GM20000 (cell line): ENCODE measurements at places on chromosomes 1 and 21.

GRCh38 chr1:160607011-160607671 is 27.8 kb upstream of the CD84 start:
- peak; percentile 65 for DNase-seq

DNA sequence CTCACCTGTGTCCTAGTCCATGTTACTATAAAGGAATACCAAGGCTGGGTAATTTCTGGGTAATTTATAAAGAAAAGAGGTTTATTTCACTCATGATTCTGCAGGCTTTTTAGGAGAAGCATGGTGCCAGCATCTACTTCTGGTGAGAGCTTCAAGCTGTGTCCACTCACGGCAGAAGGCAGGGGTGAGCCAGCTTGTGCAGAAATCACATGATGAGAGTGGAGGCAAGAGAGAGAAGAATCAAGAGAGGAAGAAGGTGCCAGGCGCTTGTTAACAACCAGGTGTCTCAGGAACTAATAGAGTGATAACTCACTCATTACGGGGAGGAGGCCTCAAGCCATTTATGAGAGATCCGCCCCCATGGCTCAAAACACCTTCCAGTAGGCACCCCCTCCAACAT is 67.5 kb upstream of the CD34 start:
- no peak for DNase-seq

GRCh38 chr21:41418956-41419680 is 6.9 kb upstream of the MX1 start:
- no peak for DNase-seq

DNA sequence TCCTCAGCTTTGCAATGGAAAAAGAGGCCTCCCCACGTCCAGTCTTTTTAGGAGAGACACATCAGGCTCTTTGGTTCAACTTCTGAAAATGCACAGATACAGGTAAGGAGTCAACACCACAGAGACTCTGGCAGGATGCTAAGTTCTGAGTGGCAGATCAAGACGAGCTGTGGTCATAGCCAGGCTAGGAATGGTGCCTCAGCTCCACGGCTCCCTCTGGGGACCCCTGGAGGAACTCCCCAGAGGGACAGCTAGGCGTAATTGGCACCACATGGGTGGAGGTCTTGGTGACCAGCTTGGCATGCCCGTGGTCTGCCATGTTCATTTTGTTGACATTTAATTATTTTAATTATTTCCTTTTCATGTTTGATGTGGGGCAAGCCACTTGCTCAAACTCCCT is 206.1 kb downstream of the KAZN start:
- DNase-seq: no peak

DNA sequence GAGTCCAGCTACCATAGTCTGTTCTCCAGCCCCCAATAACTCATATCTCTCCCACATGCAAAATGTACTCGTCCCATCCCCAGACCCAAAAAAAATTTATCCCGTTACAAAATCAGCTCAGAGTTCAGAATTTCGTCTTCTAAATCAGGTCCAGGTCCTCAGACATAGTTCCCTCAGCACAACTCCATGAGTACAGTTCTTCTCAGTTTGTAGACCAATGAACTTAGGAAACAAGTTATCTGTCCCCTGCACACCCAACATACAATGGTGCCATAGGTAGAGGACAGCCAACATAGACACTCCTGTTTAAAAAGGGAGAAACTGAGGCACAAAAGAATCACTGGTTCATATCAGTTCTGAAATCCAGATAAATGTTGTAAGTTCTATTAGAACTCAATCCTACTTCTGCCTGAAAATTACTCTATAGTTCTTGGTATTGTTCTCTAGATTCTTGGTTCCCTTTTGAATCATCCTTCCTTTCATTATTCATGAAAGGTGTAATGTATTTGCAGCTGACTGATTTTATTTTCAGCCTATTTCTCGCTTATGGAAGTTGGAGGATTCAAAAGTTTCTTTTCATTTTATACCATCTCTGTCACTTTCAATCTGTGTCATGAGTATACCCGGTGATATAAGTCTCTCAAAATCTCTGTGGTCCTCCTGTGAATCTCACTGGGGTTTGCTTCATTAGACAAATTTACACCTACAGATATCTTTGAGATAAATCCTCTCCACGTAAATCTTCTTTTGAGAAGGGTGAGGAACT is 75.8 kb upstream of the TSPAN2 start:
- no peak for DNase-seq

DNA sequence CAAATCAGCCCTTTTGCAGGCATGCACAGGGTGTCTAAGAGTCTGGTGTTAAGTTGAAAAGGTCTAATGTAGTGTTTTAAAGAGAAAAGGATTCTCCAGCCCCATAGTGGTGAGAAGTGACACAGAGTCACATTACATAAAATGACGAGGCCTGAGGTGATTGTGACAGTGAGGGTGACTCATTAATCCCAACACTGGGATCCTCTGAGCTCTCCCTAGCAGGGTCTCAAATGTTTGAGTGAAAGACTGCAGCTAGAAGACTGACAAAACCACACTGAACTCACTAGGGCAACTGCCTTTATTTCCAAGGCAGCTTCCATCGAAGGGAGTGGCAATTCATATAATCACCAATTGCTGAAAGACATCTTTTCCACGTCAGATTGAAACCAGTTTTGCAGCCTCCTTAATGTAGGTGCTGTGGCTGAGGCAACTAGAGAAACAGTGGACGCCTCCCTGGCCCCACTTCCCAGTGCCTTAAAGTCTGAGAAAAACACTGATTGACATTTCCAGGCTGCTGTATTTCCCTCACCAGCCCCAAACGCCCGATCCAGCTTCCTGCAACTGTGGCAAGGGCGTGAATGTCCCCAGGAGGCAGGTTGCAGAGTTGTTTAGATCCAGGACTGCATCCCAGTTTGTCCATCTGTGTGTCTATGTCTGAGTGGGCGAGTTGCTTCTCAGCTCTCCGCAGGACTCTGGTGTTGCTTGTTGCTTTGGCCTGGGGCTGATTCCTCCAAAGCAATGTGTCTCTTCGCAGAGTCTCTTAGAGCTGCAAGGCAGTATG is 81.4 kb downstream of the RUNX1 start:
- DNase-seq: no peak

DNA sequence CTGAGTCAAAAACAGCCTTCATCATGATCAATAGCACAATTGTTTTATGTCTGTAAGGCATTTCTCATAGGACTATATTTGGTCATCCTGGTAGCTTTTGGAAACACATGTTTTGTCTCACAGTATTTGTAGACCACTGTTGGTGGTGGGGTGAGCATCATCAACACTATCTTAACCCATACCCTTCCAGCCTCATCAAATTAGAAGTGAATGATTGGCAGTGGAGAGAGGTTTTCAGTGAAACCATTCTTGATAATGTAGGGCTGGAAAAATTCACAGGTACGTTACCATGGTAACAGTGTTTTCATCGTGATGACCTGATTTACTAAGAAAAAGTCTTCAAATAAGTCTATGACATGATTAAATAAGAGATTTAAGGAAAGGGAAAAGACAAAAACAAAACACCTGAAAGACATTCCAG is 45.3 kb upstream of the C1orf105 start:
- DNase-seq: no peak

DNA sequence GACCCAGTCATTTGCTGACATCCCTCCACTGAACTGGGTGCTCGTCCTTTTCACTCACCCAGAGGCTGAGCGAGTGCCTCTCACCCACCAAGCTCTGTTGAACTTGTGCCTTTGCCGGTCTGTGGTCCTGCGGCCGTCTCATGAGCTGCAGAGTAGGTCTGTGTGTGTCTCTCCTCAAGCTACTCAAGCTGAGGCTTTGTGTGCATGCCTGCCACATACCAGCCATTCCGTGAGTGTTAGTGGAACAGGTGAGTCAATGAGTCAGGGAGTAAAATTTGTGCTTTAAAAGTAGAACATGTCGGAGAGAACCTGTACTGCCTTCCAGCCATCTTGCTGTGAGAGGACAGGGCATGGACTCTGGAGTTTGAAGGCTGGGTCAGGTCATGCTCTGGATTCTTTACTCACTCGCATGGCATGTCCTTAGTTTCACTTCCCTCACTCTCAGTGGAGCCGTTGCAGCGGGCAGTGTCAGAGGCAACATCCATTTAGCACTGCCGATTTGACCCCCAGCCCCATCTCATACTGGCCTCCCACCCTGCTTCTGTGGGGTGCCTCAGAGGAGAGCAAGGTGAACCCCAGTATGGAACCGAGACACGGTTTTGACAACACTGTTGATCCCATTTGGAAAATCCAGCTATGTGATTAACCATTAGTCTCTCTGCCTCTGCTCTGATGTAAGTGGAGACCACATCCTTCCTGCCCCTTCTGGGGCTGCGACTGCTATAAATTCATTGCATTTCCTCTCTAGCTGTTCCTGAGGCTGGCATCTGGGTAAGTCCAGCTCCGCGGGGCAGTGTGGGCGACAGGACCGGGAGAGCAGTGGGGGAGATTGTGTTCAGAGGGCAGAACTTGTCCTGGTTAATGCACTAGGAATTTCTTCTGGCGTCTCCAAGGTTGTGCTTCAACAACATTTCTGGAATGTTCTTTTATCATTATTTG is at the start of gene NLRP3:
TSS of gene NLRP3 (plus strand) at position 751 of the 939 bp plus-strand sequence. CDS start 2,628 bp downstream, outside the sequence.
- no peak for DNase-seq

- peak; percentile 62 for DNase-seq
These were observed 1.4 kb downstream of the TRAPPC10 start for GRCh38 chr21:44013380-44014088.
